ENCODE measurements at places on chromosomes 2 and 18.

DNA sequence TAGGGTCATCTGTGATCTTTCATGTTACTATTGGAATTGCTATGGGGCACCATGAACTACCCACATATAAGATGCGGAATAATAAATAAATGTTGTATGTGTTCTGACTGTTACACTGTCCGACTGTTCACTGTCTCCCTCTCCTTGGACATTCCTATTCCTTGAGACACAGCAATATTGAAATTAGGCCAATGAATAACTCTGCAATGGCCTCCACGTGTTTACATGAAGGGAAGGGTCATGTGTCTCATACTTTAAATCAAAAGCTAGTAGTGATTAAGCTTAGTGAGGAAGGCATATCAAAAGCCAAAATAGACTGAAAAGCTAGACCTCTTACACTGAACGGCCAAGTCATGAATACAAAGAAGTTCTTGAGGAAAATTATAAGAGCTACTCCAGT lies 751.3 kb downstream of the SOCS6 start:
- DNase-seq, result no peak
- H3K36me3 ChIP-seq, result no peaks in the 10 kb centered on the region
- no peaks in the 10 kb centered on the region for H3K4me1 ChIP-seq
- H3K27ac ChIP-seq, result no peak overlapping the region
- H3K27me3 ChIP-seq, result no peaks in the 10 kb centered on the region
- H3K4me3 ChIP-seq, result no peak overlapping the region

- H3K27ac ChIP-seq, result no peak overlapping the region
- no peak overlapping the region for H3K4me3 ChIP-seq
- H3K36me3 ChIP-seq, result no peaks in the 10 kb centered on the region
Observed at GRCh38 chr18:10127729-10128128, 213.9 kb downstream of the VAPA start.

DNA sequence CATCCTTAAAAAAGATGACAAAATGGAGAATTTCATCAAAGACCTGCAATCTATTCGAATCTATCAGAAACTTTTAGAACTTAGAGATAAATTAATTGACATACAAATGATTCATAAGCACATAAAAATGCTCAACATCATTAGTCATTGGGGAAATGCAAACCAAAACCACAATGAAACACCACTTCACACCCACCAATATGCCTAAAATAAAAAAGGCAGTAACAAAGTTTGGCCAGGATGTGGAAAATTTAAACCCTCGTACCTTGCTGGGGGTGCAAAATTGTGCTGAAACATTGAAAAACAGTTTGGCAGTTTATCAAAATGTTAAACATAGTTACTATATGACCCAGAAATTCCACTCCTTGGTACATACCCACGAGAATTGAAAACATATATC lies 11.5 kb upstream of the EIF2AK3 start:
- no peak overlapping the region for H3K27ac ChIP-seq
- no peaks in the 10 kb centered on the region for H3K4me1 ChIP-seq
- no peak for DNase-seq
- H3K27me3 ChIP-seq, result no peaks in the 10 kb centered on the region

DNA sequence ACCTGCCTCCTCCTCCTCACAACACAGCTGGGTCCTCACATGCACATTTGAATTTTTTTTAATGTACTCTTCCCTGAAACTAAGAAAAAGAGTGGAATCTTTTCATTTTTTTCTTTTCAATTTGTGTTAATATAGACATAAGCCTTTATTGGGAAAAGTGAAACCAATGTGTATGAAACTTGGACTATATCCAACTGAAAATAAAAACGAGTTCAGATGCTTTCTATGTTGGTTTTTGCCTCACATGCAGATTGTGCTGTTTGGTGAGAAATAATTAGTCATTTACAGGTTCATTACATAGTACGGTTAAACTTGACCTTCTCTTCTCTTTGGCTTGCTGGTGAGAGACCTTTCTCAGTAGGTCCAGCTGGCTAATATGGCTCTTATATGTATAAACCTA lies 515.2 kb upstream of the FANCL start:
- no peaks in the 10 kb centered on the region for H3K4me1 ChIP-seq
- H3K27ac ChIP-seq, result no peak overlapping the region
- no peaks in the 10 kb centered on the region for H3K36me3 ChIP-seq
- H3K4me3 ChIP-seq, result no peak overlapping the region

- DNase-seq, result peak; percentile 81
- no peaks in the 10 kb centered on the region for H3K36me3 ChIP-seq
- no peaks in the 10 kb centered on the region for H3K27me3 ChIP-seq
- H3K27ac ChIP-seq, result peak overlapping the region; percentile 1
Observed at GRCh38 chr2:217650716-217651360, 352.0 kb downstream of the TNS1 start.

DNA sequence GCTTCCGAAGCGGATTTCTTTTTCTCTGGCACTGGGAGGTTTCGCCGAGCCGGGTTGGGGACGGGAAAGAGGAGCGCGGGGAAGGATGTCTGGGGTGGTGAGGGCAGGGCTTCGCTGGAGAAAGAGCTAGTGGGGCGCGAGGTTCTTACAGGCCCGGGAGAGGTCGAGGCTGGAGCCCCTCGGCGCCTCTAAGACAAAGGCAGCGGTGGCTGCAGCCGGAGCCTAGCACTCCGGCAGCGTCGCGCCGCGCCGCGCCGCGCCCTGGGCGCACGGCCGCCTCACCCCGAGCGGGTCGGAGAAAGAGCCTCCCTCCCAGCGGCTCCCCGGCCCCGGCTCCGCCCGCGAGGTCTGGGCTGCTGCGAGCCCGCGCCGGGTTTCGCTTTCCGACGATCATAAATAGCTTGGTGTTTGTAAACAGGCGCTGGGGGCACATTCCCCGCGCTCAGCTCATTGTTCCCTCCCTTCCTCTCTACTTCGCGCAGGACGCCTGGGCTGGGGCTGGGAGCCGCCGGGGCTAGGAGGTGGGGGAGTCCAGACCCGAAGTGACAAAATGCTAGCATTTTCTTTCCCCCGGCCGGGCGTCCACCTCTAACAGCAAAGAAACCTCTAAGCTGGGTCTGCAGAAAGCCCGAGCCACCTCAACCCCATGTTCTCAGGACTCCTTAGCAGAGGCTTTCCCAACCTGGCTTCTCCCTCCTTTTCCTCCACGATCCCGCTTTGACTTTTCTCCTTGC lies 813 bp upstream of the MEIS1 start:
- H3K4me1 ChIP-seq, result no peaks in the 10 kb centered on the region
- H3K4me3 ChIP-seq, result peak overlapping the region; percentile 91
- H3K27ac ChIP-seq, result peak overlapping the region; percentile 91
- no peaks in the 10 kb centered on the region for H3K36me3 ChIP-seq
